ENCODE measurements at places on chromosomes 7 and 10. TPM values are rescaled to one million over a fixed set of nuclear protein-coding genes. Genes with fewer than 3 reads are reported as not detected.

Gene PSMA2
- total RNA-seq = 26.3 TPM

DNA sequence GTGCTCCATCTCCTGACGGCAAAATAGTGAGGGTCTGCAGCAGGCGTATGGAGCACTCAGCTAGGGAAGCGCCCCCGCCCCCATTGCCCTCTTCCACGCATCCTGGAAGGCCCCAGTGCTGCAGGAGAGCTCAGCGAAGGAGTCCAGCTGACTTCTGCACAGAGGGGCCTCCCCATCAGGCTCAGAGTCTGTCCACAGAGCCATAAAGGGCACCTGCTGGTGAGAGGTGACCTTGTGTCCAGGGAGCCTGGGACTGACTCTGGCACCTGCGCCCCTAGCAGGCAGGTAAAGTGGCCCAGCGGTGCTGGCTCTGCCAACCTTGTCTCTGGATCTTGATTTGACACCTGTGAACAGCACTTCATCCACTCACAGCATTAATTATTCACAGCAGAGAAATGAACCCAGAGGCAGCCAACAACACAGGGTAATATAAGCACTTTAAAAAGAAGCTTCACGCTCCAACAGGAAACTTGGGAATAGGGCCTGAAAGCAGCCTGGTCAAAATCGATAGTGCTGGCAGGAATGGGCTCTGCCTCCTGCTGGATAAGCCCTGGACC, 59.6 kb downstream of the VOPP1 start:
- no peak for DNase-seq

Gene KLLN
- 1.7 TPM for total RNA-seq

- DNase-seq = no peak
These were observed 98.9 kb downstream of the MKI67 start for GRCh38 chr10:128027306-128027705.

- no peak for DNase-seq
These were observed 5.2 kb downstream of the MTG1 start for GRCh38 chr10:133399123-133399601.
